ENCODE measurements at places on chromosomes 11 and 22.

GRCh38 chr11:1224491-1225385 is 1.9 kb downstream of the MUC5B start:
- DNase-seq: no peak

- no peak for DNase-seq
Measured at GRCh38 chr11:110454609-110455008, 24.9 kb downstream of the FDX1 start.

DNA sequence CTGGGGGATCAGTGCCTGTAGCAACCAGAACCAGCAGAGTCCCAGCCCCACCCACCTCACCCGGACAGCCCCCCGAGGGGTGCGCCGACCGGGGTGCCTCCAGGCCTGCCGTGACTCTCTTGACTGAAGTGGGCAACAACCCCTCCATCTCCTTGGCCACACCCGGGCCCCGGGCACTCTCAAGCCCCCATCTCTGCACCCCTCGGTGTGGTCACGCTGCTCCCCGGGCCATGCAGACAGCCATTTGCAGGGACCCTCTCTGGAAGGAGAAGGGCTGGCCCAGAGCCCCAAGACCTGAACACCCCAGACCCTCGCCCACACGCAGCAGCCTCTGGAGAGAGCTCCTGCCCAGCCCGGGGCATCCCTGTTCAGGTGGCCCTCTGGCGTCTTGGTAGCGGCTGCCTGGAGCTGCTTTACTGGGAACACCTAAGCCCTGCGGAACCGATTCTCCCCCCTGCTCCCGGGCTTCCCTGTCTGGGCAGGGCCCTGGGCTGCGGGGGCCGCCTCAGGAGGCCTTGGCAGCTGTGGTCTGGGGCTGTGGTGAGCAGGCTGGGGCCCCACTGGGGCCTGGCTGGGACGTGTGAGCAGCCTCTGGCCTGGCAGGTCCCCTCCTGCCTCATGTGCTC is 84.9 kb downstream of the WNT7B start:
- no peak for DNase-seq

GRCh38 chr22:45223304-45224117 is 17.2 kb downstream of the KIAA0930 start:
- DNase-seq: no peak

- no peak for DNase-seq
Measured at GRCh38 chr11:70818351-70818750, 420.0 kb downstream of the CTTN start.

DNA sequence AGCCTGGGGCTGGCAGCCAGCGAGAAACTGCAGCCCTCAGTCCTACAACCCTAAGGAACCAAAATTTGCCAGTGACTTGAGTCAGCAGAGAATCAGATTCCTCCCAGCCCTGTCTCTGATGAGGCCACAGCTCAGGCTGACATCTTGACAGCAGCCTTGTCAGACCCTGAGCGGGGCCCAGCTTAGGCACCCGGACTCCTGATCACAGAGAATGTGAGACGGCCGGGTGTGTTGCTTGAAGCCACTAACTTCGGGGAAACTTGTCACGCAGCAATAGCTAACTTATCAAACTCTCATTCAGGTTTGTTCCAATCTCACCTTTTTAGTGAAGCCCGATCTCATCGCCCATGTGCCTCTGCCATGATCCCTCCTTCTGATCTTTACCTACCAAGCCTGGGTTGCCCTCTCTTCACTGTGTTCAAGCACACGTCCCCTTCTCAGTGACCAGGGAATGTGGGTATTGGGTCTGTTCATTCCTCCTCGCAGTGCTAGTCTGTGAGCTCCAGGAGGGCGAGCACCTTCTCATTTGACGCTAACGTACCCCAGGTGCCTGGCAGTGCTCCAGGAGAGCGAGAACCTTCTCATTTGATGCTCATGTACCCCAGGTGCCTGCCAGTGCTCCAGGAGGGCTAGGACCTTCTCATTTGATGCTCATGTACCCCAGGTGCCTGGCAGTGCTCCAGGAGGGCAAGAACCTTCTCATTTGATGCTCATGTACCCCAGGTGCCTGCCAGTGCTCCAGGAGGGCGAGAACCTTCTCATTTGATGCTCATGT is 280.7 kb downstream of the BRD1 start:
- DNase-seq: no peak

DNA sequence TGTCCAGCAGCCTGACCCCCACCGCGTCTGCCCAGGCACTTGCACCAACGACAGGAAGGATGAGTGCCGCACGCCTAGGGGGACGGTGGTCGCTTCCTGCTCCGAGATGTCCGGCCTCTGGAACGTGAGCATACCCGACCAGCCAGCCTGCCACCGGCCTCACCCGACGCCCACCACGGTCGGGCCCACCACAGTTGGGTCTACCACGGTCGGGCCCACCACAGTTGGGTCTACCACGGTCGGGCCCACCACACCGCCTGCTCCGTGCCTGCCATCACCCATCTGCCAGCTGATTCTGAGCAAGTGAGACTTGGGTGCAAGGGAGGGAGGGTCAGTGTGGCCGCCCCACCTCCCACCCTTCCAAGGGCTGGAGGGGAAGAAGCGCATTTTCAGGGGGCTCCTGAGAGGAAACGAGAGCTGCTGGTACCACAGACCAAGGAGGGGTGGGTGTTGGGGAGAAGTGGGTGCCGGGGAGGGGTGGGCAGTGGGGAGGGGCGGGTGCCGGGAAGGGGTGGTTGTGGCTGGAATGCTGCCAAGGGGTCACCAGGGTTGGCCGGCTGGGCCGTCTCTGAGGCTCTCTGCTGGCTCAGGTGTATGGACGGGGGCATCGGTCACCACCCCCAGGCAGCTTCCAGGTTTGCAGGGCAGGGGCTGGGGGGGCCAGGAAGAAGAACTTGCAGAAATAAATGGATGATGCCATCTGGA is 27.7 kb upstream of the MUC5B start:
- no peak for DNase-seq

GRCh38 chr11:45159781-45160365 is 13.4 kb downstream of the PRDM11 start:
- DNase-seq: no peak

GRCh38 chr11:126432525-126432924 is 77.0 kb downstream of the ST3GAL4 start:
- no peak for DNase-seq

DNA sequence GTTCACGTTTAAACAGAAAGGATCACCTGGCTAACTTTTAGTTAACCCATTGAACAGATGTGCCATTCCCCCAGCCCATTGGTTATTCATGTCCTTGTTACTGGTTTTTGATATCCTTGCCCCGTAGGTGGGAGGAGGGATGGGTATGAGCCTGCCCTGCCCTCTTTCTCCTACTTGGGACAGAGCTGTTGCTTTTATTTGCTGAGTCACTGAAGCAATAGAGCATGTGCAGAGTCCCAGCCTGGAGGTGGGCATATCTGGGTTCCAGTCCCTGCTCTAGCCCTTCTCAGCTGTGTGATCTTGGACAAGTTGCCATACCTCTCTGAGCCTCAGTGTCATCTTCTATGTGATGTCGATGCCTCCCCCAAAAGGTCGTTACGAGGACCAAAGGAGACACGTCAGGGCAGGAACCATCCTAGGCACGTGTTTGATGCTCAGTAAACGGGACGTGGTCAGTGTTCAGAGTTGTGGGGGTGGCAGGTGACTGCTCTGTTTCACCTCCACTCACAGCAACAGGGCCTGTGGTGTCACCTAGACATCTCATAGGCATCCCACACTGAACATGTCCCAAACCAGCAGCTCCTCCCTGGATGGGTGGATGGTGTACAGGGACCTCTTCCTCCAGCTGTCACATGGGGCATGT is 61.0 kb downstream of the BMAL1 start:
- DNase-seq: no peak

GRCh38 chr11:114098927-114099326 is 39.4 kb downstream of the ZBTB16 start:
- no peak for DNase-seq

- no peak for DNase-seq
Measured at GRCh38 chr22:48018346-48018745, 1255.9 kb downstream of the TBC1D22A start.

- peak; percentile 79 for DNase-seq
Measured at GRCh38 chr11:128342511-128343134, 244.7 kb downstream of the ETS1 start.

- DNase-seq: no peak
Measured at GRCh38 chr11:67641338-67642172, 2.0 kb upstream of the TBX10 start.

DNA sequence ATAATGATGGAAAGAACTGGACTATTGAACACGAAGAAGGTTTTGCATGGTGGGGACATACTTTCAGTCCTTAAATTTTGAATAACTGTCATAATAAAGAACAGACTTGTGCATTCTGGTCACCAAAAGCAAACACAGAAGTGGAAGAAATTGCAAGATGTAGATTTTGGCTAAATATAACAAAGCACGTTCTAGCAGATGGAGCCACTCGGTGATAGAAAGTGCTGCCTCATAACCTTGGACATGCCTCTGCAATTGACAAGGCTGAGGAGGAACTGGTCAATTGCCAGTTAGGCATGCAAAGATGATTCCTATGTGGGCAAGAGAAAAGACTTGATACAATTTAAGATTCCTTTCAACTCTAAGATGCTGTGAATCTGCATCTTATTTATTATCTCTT is 244.1 kb upstream of the ZC3H12C start:
- no peak for DNase-seq

- no peak for DNase-seq
Measured at GRCh38 chr22:24474221-24474620, 20.9 kb upstream of the UPB1 start.

DNA sequence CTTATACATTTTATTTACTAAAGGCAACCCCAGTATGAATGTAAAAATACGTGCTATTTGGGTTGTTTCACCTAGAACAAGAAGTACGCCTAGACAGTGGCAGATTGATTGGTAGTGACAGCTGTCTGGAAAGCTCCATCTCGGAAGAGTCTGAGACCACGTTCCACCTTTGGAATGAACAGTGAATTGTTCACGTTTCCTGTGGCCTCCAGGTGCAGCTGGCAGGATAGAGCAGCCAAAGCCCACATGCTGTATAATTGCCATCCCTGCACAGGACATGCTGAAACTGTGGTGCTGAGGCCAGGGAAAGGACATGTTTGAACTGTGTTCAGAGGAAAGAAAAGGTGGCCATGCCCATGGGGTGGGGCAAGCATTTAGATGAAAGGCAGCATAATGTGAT is 218.7 kb upstream of the MTNR1B start:
- DNase-seq: no peak

GRCh38 chr11:83093634-83094033 is 21.9 kb upstream of the RAB30 start:
- DNase-seq: no peak

GRCh38 chr11:111460856-111461255 is 51.3 kb downstream of the BTG4 start:
- DNase-seq: no peak

DNA sequence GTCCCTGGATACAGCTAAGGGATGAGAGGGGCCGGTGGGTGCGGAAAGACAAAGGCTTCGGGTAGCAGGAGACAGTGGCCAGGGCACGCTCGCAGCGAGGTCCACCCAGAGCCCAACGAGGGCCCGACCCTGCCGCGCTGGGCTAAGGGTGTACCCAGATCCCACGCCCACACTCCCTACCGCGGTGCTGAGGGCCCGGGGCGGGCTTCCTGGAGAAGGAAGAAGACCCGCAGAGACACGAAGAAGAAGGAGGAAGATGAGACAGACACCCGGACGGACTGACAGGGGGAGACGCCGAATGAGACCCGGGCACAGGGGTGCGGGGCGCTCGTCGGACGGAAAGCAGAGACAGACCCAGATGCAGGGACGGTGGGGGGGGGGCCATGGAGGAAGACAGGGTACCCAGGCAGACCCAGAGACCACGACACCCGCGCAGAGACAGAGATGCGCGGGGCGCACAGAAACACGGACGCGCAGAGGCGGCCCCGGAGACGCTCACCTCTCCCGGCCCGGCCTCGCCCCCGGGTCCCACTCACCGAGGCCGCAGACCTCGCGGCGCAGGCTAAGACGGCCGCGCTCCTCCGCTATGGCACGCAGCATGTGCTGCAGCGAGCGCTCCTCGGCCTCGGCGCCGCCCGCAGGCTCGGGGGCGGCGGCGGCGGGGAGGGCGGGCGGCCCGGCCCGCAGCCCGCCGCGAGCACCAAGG is 437 bp downstream of the KIAA0930 start:
- DNase-seq: peak; percentile 51

Measured in CD4-positive, alpha-beta T cell treated with Interleukin-6 for 4 hours (primary cell).